ENCODE measurements at places on chromosomes 6 and 20. TPM values are rescaled to one million over a fixed set of nuclear protein-coding genes. Genes with fewer than 3 reads are reported as not detected.

GRCh38 chr20:43569282-43569681 lies 10.5 kb downstream of the SGK2 start:
- H3K4me1 ChIP-seq: no peaks in the 10 kb centered on the region
- H3K27me3 ChIP-seq: no peaks in the 10 kb centered on the region
- H3K36me3 ChIP-seq: no peaks in the 10 kb centered on the region
- no peak overlapping the region for H3K4me3 ChIP-seq
- DNase-seq: no peak
- no peak overlapping the region for H3K27ac ChIP-seq

GRCh38 chr6:46420921-46421638 lies 70.2 kb downstream of the RCAN2 start:
- no peaks in the 10 kb centered on the region for H3K27me3 ChIP-seq
- no peak overlapping the region for H3K27ac ChIP-seq
- DNase-seq: no peak
- no peaks in the 10 kb centered on the region for H3K36me3 ChIP-seq
- no peak overlapping the region for H3K4me3 ChIP-seq
- H3K4me1 ChIP-seq: peaks cover 10% of the 10 kb centered on the region

DNA sequence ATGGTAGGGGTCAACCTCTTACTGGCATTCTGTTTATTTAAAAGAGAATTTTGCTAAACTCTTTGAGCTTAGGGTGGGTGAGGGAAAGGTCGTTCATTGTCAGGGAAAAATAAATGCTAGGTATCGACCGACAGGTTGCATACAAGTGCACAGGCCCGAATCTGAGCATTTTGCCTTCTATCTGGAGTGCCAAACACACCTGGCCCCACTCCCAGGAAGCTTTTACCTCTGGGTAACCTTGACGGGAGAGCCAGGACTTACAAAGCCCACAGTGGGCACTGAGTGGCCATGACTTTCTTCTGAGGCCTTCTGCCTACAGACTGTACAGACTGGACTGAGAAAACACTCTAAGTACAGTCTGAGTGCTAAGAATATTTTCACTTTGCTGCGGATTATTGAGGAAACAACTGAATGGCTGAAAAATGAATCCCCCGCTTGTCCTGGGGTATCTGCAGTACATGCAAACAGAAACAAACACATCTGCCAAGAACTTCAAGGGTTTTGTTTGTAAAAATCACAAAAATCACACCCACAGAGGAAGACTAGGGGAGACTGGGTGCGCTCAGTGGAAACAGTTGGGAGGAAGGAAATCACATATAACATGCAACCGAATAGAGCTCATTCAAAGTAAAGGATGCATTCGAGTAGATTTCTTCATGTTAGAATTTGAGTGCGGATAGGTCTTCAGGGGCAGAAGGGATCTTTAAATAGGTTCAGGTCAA lies 152.8 kb downstream of the NFATC2 start:
- no peak for DNase-seq
- H3K27me3 ChIP-seq: no peaks in the 10 kb centered on the region
- H3K27ac ChIP-seq: no peak overlapping the region
- peaks cover 30% of the 10 kb centered on the region for H3K4me1 ChIP-seq
- H3K36me3 ChIP-seq: no peaks in the 10 kb centered on the region

DNA sequence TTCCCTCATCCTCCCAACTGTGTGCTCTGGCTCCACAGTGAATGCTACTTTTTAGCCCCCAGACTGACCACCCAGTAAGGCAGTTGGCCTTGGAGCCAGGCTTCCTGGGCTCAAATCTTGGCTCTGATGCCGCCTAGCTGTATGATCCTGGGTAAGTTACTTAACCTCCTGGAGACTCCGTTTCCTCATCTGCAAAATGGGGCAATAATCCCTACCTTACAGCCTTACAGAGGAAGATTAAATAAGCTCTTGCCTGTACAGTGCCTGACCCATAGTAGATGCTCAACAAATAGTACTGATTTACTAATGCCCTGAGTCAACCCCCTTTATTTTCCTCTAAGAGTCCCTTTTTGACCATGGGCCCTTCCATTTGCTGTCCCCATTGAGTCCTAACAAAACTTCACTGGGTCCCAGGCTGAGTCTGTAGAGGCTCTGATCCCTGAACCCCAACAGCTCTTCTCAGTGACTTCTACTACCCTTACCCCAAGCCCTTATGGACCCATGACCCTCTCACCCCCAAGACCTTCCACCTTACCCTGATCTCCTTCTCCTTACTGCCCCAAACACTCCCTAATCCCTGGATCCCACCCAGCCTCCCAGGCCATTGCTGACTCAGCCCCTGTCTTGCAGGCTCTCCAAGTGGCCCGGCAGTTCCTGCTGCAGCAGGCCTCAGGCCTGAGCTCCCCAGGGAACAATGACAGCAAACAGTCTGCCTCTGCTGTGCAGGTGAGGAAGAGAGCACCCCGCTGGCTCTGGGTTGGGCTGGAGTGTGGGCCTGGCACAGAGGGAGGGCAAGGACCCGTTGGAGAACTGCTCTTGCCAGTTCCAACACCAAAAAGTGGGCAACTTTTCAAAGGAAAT lies 31.4 kb downstream of the FOXP4 start:
- peaks cover 4% of the 10 kb centered on the region for H3K36me3 ChIP-seq
- no peak overlapping the region for H3K27ac ChIP-seq
- H3K4me3 ChIP-seq: no peak overlapping the region
- H3K4me1 ChIP-seq: peaks cover 23% of the 10 kb centered on the region

Gene NKAPL
- total RNA-seq: 5.6 TPM
